ENCODE measurements at places on chromosomes 13 and 19.

DNA sequence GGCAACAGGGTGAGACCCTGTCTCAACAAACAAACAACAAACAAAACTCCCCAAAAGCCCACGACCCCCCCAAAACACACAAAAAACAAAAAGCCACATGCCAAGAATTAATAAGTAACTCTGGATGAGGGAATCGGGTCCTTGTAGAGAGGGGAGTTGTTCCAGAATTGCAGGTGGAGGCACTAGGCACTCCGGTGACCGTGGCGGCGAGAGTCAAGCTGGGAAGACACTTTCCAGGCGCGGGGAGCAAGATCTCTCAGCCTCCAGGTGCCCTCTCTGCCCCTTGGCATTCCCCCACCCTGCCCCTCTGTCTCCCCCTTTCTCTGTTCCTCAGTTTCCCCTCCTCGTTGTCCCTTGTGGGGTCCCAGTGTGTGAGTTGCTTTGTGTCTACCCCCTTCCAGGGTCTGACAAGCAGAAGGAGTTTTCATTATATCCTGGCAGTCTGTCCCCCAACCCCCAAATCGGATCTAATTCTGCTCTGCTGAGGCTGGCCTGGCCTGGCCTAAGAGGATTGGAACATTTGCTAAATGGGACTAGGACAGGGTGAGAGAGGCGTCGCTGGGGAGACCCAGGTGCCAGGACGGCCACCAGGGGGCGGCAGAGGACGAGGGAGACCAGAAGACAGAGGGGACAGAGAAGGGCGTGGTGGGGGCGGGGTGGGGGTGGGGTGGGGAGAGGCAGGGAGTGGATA is 8.3 kb upstream of the CRX start:
- peak; percentile 89 for DNase-seq

DNA sequence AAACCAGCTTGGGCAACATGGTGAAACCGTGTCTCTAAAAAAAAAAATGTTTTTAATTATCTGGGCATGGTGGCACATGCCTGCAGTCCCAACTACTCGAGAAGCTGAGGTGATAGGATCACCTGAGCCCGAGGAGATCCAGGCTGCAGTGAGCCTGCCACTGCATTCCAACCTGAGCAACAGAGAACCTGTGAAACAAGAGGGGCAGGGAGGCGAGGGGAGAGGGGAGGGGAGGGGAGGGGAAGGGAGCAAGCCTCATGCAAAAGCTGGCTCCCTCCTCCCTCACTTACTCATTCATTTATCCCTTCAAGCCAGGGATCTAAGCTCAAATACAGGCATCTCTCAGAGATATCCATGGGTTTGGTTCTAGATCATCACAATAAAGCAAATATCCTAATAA is 8.9 kb downstream of the ATP7B start:
- no peak for DNase-seq

GRCh38 chr13:106488076-106488475 is 47.4 kb downstream of the EFNB2 start:
- no peak for DNase-seq

GRCh38 chr13:23797276-23797903 is 91.8 kb downstream of the MIPEP start:
- DNase-seq, result no peak

DNA sequence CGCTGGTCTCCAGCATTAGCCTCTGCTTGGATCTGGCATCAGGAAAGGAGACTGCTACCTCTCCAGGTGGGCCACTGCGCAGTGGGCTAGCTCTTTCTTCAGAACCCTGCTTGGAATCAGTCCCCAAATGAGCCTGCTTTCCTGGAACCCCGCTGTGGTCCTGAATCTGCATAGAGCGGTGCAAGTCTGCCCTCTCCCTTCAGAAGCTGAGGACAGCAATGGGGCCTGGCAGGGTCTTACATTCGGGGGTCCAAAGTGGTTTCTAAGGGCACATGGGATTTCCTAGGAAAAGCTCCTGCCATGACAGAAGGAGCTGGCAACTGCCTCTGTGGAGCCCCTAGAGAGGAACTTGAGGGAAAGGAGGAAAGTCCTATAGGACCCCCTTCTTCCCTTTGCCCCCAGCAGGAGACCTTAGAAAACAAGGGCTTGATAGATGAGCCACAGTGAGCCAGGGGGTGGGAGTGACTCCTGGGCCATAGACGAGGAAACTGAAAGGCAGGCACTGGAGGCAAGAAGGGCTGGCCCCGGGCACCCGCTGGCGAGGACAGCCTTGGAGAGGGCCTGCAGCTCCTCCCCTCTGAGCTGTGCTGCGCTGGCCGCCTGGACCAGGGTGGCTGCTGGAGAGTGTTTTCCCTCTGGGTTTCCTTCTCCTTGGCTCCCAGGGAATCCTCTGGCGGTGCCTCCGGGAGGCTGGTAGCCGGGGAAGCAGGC is 1.4 kb upstream of the VSTM2B start:
- no peak for DNase-seq

DNA sequence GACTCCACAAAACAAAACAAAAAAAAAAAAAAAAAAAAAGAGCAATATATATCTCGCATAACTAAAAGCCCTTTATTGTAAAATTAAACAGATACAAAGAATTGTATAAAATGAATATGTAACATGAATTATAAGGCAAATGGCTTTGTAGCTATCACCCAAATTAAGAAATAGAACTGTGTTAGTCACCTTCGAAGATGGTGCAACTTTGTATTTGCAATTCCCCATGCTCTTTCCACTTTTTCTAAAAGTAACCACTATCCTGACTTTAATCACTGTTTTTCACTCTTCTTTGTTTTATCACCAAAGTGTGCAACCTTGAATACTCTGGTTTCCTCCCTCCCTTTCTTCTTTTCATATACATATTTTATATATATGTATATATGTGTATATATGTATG is 57.1 kb upstream of the HTR2A start:
- no peak for DNase-seq

GRCh38 chr13:99416411-99417121 is 84.7 kb upstream of the TM9SF2 start:
- no peak for DNase-seq

DNA sequence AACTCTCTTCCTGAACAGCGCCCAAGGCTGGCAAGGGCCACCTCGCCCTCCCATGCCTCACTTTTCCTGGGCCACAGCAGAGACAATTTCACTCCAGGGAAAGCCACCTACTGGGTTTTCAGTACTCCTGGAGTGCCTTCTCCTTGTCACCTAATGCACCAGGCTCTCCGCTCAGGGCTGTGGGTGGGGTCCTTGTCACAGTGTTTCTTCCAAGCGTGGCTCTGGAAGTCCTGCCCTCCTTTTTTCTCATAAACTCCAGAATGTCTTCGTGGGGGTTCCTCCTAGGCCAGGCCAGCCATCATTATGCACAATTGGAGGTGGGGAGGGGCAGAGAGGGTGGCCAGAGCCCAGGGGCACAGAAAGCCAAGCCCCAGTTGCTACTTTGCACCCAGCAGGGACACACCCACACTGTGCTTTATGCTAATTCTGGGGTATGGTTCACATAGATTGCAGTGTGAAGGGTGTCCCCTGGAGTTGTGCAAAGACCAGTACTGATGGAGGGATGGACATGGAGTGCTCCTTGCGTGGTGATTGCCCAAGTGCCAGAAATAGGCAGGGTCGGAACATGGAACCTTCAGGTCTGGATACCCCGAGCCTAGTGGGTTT is 78.8 kb downstream of the CHST8 start:
- no peak for DNase-seq

DNA sequence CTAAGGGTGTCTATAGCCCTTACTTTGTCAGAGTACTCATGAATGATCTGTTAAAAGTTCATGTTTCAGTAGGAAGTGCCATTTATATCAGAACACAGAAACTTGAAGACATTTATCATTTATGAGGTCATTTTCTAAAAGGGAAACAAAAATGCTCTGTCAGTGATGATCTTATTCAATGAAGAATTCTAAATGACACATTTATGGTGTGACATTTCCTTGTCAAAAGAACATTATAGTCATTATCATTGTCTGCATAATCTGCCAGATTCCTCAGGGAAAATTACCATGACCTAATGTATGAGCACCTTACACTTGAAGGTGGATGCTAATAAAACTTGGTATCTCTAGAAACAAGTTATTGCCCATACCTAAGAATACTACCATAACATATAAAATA is 853.8 kb upstream of the SLITRK6 start:
- DNase-seq, result no peak

GRCh38 chr19:18894254-18895037 is 1.5 kb downstream of the CERS1 start:
- DNase-seq, result no peak

DNA sequence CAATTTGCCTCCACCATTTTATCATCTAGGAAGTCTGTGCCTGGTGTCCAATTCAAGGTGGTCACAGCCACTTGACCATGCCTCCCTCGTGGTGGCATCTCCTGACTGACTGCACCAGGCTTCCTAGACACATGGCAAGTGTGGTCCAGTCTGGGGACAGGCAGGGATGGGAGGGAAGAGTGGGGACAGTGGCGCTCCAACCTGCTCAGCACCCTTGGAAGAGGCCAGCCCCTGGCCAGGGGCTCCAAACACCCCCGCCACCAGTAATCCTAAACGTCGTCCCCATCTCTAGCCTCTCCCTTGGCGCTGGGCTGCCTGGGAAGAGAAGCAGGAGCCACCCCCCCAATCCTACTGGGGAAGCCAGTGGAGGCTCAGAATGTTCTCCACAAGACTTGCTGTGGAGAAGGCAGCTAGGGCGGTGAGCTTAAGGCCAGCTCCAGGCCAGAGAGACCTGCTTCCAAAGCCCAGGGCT is 2.7 kb downstream of the RPL36 start:
- no peak for DNase-seq

- DNase-seq, result no peak
These were observed 10.1 kb downstream of the TMEM143 start for GRCh38 chr19:48353677-48354076.

- DNase-seq, result no peak
These were observed 65.6 kb downstream of the WASF3 start for GRCh38 chr13:26623125-26623524.

DNA sequence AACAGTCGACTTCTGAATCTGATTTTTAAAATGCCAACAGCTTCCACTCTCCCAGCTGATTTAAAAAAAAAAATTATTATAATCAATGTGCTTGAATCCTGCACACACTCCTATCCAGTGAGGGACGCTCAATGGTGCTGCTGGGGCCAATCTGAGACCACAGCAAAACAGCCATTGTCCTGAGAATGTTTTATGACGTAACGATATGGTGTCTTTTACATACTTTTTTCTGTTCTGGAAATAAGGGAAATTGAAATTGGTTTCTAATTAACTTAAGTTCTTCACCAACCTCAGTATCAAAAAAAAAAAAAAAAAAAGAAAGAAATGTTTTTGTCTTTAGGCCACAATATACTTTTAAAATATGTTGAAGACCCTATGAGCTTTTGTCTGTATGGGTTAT is 66.1 kb upstream of the SOX1 start:
- DNase-seq, result no peak

Measured in stimulated activated effector memory CD8-positive, alpha-beta T cell treated with anti-CD3 and anti-CD28 coated beads, Interleukin-12 subunit alpha, Interleukin-12 subunit beta, amount 100 ng/mL, for 72 hours (primary cell).